ENCODE measurements at places on chromosomes 13 and 19.

- no peak for DNase-seq
Observed at GRCh38 chr19:12868540-12869112, 12.6 kb downstream of the DNASE2 start.

- DNase-seq, result no peak
Observed at GRCh38 chr13:52929846-52930245, 81.4 kb upstream of the PCDH8 start.

DNA sequence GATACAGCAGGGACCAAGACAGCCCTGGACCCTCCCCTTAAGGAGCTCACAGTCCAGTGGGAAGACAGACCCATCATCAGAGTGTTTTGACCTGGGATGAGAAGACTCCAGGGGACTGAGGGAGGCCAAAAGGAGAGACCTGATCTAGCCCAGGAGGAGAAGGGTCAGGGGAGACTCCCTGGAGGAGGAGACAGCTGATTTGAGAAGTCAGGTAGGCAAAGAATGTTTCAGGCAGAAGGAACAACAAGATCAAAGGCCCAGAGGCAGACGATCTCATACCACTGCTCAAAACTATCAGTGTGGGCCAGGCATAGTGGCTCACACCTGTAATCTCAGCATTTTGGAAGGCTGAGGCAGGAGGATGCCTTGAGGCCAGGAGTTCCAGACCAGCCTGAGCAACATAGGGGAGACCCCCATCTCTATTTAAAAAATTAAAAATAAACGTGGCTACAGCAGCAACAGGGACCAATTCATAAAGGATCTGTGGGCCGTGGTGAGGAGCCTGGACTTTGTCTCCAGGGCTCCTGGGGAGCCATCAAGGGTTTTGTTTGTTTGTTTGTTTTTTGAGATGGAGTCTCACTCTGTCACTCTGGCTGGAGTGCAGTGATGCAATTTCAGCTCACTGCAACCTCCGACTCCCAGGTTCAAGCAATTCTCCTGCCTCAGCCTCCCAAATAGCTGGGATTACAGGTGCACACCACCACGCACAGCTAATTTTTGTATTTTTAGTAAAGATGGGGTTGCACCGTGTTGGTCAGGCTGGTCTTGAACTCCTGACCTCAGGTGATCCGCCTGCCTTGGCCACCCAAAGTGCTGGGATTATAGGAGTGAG is 2.2 kb upstream of the COX6B1 start:
- no peak for DNase-seq

GRCh38 chr13:111448504-111448903 is 128.1 kb downstream of the TEX29 start:
- DNase-seq, result no peak

DNA sequence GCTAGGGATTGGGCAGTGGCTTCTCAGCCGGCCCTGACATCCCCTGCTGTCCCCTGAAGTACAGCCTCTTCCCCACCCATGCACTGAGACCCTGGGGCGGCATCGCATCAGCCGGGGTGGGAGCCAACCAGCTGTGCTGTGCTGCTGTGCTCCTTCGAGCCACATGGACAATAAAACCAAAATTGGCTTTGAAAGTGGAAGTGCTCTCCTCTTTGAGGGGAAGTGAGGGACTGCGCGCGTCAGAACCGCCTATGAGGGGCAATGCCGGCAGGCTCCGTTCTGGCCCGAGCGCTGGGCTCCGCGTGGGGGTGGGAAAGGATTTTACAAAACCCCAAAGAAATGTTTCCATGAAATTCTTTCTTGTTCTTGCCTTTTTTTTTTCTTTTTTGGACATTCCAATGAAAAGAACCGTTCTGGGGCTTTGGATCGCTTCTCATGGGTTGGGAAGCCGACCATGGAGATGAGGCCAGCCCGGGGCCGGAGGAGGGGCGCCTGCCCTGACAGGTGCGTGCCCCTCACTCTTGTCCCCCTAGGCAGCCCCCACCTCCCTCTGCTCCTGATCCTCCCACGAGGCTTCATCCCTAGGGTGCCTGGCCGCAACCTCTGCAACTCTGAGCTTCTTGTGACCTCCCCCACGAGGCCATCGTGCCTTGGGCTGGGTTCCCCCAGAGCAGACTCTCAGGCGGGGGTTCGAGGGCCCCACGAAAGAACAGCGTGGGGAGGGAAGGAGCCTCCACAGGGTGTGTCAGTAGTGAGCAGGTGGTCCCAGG is 22.6 kb downstream of the KLHL26 start:
- no peak for DNase-seq

Measured in ovary (tissue), 10 donors.